RCC 7860 (cell line): ENCODE measurements at places on chromosomes 6 and 20.
A peak's percentile ranks its signal among the peaks of the same experiment; 100 is the strongest.

GRCh38 chr6:127190552-127190951, 72.1 kb downstream of the RSPO3 start:
- DNase-seq = no peak

GRCh38 chr6:15327271-15327670, 81.4 kb downstream of the JARID2 start:
- no peak for DNase-seq

DNA sequence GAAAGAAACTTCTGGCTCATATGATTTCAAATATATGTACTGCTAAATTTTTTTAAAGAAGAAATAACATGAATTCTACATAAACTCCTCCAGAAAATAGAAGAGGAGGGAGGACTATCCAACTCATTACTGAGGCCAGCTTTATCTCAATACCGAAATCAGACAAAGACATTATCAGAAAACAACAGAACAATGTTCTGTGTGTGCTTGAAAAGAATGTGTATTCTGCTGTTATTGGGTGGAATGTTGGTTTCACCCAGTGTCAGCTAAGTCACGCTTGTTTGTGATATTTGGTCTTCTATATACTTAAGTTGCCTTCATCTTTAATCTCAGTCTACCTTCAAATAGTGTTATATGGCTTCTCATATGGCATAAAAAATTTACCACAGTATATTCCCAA, 18.6 kb upstream of the ELOVL2 start:
- DNase-seq = no peak

- DNase-seq = no peak
These were observed 22.3 kb downstream of the COL20A1 start for GRCh38 chr20:63315240-63315689.

DNA sequence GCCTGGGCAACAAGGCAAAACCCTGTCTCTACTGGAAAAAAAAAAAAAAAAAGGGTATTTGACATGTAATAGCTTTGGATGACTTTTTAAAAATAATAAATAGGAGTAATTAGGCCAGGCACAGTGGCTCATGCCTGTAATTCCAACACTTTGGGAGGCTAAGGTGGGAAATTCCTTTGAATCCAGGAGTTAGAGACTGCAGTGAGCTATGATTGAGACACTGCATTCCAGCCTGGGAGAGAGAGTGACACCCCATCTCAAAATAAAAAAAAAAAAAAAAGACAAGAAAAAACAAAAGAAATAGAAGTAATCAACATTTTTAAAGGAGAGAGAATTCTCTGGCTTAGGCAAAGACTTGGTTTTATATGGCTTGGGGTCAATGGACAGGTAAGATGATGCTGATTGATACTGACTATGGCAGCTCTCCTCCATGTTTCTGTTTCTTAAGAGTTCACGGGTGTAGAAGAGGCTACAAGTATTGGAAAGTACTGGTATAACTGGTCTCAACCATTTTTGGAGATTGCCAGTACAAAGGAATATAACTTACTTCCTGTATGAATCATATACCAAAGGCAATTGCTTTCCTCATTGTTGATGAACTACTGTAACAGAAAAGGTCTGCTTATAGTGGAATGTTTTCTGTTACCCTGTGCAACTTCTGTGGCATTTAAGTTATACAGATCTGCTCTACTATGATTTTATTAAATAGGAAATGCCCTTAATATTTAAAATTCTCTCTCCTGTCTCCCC, 10.1 kb downstream of the MAP3K5 start:
- DNase-seq = no peak

DNA sequence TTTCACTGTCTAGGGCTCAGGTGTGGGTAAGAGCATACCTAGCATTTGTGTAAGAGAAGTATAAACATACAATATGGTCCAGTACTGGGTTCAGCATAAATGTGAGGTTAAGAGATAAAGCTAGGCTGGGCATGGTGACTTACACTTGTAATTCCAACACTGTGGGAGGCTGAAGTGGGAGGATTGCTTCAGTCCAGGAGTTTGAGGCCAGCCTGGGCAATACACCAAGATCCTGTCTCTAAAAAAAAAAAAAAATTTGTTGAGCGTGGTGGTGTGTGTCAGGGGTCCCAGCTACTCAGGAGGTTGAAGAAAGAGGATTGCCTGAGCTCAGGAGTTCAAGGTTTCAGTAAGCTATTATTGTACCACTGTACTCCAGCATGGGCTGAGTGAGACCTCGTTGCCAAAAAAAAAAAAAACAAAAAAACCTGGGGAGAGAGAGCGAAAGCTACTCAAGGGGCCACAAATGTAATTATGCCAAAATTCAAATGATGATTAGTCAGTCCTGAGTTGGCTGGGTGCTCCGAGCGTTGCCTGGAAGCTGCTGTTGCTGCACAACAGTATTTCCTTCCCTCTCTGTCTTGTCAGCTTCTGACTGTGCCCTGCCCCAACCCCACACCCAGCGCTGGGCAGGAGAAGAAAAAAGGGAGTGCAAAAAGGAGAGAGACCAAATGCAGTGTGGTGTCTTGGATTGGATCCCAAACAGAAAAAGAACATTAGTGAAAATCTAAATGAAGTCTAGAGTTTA, 24.0 kb downstream of the CMTR1 start:
- no peak for DNase-seq

DNA sequence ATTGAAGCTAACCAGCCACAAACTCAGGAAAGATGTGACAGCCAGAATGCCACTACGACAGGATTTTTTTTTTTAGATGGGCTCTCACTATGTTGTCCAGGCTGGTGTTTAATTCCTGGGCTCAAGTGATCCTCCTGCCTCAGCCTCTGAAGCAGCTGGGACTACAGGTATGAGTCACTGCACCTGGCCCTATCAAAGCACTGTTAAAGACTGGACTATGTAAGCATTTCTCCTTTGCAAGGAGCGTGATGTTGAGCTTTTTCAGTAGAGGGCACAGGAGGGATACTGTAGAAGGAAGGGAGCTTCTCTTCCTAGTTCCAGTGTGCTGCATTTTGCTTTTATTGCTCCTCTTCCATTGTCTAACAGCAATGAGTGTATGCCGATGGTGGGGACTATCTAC, 35.8 kb downstream of the ZBTB9 start:
- no peak for DNase-seq

- DNase-seq = no peak
These were observed 2.5 kb upstream of the NELFCD start for GRCh38 chr20:58978351-58979190.

DNA sequence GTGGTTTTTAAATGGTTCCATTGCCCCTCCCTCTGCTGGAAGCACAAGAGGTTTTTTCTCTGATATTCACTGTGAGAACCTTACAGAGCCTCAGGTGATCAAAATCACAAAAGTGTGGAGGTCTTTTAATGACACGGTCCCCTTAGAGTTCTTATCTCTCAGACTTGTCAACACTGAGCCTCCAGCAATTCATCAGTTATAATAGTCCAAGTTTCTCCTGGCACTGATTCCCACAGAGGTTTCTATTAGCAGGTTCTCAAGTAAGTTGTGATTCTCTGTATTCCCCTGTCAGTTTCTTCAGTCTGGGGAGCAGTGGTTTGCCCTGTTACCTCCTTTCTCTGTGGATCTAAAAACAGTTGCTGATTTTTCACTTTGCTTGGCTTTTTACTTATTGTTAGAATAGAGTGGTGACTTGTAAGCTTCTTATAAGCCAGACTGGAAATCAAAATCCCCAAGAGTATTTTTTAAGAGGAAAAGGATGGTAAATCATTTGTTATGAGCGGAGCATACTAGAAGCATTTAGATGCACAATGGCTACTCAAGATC, 157.4 kb upstream of the BMP5 start:
- DNase-seq = no peak

- no peak for DNase-seq
These were observed 113.8 kb upstream of the ARMC2 start for GRCh38 chr6:108734271-108734922.

- DNase-seq = no peak
These were observed 27.4 kb upstream of the RREB1 start for GRCh38 chr6:7080311-7080710.

- DNase-seq = no peak
These were observed 46.3 kb upstream of the ECHDC1 start for GRCh38 chr6:127389706-127390105.

GRCh38 chr6:25465941-25466340, 186.1 kb upstream of the SCGN start:
- DNase-seq = no peak

GRCh38 chr6:31317036-31317435, 39.9 kb downstream of the HLA-B start:
- DNase-seq = no peak

- DNase-seq = no peak
These were observed 21.4 kb downstream of the C6orf15 start for GRCh38 chr6:31090973-31091364.

- DNase-seq = no peak
These were observed 411.8 kb downstream of the CDKAL1 start for GRCh38 chr6:20946022-20946421.

DNA sequence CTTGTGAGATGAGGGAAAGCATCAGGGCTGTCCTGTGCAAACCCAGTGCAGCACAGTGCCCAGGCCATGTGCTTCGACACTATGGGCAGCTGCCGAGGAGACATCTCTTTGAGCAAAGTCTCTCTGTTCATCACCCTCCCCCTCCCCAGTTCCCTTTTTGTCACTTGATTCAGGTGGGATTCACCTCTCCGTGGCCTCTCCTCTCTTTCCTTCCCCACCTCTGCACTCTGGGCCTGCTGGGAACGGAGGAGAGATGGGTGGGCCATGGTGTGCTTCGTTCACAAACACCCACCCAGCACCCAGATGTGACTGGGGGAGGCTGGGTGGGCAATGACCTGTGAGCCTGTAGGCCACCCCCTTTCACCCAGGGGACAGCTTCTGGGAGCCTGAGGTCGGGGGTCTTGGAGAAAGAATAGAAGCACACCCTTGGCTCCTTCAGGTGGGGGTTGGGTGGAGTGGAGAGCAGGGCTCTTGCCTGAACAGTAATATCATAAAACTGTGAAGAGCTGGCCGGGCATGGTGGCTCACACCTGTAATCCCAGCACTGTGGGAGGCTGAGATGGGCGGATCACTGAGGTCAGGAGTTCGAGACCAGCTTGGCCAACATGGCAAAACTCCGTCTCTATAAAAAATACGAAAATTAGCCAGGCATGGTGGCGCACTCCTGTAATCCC, 33.5 kb upstream of the DLGAP4 start:
- no peak for DNase-seq

DNA sequence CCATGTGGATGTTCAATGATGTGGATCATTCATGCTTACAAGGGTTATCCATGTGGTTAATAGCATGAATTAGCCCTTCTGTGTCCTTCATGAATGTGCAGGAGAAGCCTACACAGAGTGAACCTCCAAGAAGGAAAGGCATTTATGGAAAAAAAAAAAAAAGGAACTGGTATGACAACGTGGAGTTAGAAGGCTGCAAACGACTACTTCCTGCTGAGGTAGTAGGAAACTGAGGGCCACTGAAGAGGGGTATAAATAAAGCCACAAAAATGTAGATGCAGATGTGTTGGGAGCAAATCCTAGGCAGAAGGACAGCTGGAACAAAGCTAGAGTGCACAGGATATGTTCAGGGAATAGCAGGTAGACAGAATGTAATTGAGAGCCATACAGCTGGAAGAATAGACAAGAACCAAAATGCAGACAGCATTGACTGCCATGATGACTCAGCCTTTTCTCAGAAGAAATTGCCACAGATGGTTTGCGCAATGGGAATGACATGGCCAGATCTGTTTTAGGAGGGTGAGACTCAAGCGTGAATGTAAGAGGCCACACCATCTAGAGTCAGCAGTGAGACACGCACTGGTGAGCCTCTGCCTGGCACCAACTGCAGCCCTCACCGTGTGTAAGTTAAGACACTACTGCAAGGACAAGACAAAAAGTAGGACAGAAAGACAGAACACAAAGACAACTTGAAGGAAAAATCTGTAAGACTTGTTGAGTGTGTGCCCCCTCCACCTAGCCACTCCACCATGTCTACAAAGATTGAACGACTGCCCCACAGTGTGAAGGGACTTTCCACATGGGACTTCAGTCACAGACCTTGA, 79.8 kb downstream of the KIF13A start:
- DNase-seq = peak; percentile 96

GRCh38 chr6:31900917-31901414, 920 bp downstream of the ZBTB12 start:
- no peak for DNase-seq

GRCh38 chr20:47258745-47259695, 97.5 kb downstream of the ZMYND8 start:
- DNase-seq = no peak

GRCh38 chr6:29107758-29108157, at the start of gene OR2J3:
TSS of gene OR2J3 (plus strand) at chr6:29108058. CDS start at chr6:29111891, 3,833 bp downstream.
- no peak for DNase-seq

GRCh38 chr6:15911753-15912504, 217.0 kb upstream of the MYLIP start:
- no peak for DNase-seq

GRCh38 chr6:123549476-123549875, 87.3 kb downstream of the TRDN start:
- DNase-seq = no peak

DNA sequence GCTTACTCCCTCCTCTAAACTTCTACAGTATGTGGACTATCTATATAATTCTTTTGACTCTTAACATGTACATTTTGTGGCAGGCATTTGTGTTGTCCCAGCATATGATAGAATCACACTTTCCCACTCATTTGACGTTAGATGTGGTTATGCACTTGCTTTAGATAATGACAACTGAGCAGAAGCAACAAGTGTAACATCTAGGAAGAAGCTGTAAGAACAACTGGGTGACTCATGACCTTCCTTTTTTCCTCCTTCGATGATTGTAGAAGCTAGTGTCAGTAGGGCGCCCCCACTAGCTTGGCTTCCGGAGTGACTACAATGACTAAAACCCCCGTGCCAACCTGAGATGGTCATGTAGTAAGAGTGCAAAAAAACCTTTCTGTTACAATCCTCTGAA, 74.6 kb upstream of the CEP85L start:
- no peak for DNase-seq

- no peak for DNase-seq
These were observed 27.4 kb downstream of the RREB1 start for GRCh38 chr6:7134999-7135745.

- DNase-seq = no peak
These were observed 17.5 kb upstream of the ZNF831 start for GRCh38 chr20:59145924-59146779.

- DNase-seq = no peak
These were observed 1.8 kb upstream of the SPO11 start for GRCh38 chr20:57327820-57328219.
